ENCODE measurements at places on chromosomes 2 and 18. TPM values are rescaled to one million over a fixed set of nuclear protein-coding genes. Genes with fewer than 3 reads are reported as not detected.

GRCh38 chr2:85921659-85922058 is 32.9 kb upstream of the ST3GAL5 start:
- DNase-seq, result no peak

GRCh38 chr2:36770542-36771287 is 74.2 kb downstream of the VIT start:
- peak; percentile 11 for DNase-seq

DNA sequence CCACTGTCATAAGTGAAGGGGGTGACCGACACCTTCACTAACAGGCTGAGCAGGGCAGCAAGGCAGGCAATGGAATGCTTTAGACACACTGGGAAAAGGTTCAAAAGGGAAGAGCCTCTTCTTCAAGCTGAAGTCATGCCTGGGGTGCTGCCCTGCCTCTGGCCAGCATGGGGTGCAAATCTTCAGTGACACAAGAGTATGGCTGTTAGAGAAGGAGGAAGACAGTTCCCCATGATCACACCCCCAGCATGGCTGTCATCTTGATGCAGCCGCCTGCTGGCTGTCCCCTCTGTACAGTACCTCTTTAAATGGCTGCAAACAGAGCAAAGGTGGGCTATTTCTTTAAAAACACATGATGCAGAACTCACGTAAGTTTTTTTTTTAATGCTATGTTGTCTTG is 71.9 kb downstream of the INPP4A start:
- no peak for DNase-seq

- DNase-seq, result no peak
These were observed 298.0 kb upstream of the SOX11 start for GRCh38 chr2:5394223-5394622.

The NAPG gene
- 47.2 TPM for total RNA-seq

The C2orf72 gene
- total RNA-seq, result 3.5 TPM

All from tongue (tissue), 3 donors.